Right ventricle myocardium inferior (tissue), 1 donor: ENCODE measurements at places on chromosomes 2 and 18.

GRCh38 chr2:53559302-53559966, 208.2 kb upstream of the CHAC2 start:
- DNase-seq: no peak

DNA sequence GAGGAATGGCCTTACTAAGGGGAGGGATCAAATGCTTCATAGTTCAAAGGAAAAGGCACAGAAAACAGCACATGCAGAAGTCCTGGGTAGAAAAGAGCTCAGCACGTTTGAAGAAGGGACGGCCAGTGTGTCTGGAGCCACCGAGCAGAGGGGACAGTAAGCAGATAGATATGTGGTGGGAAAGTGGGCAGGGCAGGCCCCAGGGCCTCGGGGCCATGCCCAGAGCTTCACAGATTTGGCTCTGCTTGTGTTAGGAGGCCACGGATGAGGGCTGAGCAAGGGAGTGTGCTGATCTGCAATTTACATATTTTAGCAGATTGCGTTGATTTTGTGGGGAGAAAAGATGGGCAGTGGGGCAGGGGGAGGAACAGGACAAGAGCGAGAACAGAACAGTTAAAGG, 343.1 kb downstream of the LPIN1 start:
- no peak for DNase-seq

- no peak for DNase-seq
Measured at GRCh38 chr2:8152392-8153257, 529.2 kb upstream of the ID2 start.

DNA sequence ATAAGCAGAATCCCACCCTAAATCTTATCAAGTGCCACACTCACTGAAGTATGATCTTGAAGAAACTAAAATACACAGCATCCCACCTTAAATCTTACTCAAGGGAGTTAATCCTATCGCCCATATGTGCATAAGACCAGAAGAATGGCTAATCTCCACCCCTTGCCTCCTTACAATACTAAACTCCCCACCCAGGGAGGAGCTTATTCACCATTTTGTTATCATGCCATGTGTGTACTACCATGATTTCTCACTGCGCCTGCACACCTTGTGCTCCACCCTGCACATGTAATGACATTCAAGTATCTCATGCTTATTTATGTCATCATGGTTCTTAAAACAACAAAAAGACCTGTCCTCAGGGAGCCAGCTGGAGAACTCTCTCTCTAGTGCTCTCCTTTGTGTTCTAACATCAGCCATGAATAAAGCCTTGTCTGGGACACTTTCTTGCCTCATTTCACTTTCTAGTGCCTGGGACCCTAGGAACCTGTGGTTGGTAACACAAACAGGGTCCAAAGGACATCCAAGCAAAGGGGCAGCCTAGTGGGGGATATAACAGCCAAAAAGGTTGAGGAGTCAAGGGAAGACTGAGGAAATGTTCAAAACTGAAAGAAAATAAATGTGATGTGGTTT, 87.4 kb downstream of the SLC66A3 start:
- no peak for DNase-seq

DNA sequence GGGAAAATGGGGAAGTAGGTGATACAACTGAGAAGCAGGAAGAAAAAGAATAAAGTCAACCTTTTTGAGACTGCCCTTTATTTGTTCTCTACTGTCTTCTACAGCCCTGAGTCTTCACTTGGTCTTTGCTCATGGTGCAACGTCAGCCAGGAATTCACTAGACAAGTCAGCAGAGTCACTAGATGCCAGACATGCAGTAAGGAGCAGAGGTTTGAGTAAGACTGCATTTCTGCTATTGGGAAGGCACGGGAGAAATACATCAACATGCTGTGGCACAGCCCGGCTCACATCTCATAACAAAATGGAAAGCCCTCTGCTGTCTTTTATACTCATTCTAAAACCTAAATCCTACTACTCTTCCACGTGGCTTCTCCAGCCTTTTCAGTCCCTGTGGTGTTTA, 67.1 kb downstream of the PRELID3A start:
- no peak for DNase-seq

DNA sequence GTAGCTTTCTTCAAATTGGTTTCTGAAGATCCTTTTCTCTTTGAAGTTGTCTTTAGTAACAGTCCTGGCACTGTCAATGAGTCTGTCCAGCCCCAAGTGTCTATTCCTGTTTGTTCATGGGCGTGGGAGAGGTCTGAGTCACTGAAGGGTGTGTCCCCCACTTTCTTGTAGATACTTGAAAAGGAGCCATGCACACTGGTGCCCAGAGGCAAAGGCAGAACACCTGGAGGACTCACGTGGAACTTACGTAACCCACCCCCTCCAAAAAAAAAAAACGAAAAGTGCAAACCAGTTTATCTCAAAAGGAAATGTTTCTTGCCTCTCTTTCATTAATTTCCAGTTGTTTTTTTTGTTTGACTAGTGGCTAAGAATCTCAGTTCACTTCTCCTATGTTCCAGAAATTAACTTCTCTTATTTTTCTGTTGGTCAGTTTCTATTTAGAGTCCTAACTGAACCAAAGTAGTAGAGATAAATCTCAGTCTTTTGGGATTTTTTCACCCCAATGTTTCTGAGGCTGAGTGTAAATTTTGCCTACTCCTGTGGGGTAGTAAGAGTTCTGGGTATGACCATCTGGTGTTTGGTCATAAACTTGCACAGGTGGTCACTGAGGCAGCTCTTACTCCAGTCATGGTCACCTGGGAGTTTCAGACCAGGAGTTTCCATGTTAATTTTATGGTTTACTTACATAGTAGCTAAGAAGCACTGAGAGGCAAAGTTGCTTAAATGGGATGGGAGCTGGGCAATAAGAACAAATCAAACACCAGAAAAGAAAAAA, 54.9 kb downstream of the DSC3 start:
- DNase-seq: no peak

GRCh38 chr2:232491139-232491780, 3.6 kb upstream of the ECEL1 start:
- peak; percentile 50 for DNase-seq

GRCh38 chr2:34936089-34936488, 1337.0 kb upstream of the FAM98A start:
- peak; percentile 50 for DNase-seq

DNA sequence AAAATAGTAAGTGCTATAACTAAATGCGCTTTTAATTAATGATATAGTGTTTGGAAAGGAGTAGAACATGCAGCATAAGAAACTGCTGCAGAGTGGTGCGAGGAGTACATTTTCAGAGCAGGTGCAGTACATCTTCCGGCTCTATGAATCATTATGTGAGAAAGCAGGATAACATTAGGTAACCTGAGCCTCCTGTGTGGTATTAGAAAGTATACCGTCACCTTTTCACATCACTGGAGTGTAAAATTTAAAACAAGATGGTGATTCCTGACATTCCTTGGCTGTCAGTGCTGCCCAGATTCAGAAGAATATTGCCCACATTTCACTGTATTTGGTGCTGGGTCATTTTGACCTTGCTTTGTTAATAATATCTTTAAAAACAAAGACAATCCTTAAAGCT, 7.8 kb upstream of the DYNC2LI1 start:
- DNase-seq: no peak

DNA sequence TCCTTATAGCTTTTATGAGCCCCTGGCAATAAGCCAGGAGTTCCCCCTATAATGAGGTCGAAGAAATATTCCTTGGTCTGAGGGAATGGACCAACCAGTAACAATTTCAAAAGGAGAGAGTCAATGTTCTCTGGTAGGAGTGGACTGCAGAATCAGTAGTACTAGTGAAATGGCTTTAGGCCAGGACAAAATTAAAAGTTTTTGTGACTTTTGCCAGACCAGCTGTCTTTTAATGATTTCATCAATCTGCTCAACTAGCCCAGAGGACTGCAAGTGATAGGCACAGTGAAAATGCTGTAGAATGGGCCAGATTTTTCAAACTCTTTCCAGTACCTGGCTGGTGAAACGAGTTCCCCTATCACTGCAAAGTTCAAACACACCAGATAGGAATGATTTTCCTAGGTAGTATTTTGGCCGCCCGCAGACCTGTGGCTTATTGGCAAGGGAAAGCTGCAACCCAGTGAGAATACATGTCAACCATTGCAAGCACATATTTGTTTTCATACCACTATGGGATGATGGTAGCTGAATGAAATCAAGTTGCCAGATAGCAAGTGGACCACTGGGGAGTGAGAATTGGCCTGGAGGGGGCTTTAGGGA, 45.5 kb downstream of the CERS6 start:
- DNase-seq: no peak

GRCh38 chr18:79491081-79491551, 95.4 kb downstream of the NFATC1 start:
- peak; percentile 55 for DNase-seq

- no peak for DNase-seq
Measured at GRCh38 chr2:111221701-111222100, 101.0 kb downstream of the BCL2L11 start.

- no peak for DNase-seq
Measured at GRCh38 chr2:64067326-64067725, 48.1 kb upstream of the VPS54 start.

DNA sequence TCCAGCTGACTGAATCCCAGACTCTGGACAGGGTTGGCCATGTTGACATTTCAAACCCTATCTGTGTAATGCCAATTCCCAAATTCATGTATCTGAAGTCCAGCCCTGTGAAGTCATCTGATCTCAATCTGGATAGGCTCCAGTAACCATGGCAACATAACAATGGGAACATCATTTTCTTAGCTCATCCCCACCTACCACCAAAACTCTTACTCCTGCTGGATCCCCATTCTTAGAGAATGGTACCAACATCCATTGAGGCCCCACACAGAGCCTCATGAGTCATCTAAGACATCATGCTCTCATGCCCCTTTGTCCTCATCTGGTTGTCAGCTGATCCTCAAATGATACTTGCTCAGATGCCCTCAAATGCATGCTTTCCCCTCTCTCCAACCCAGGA, 58.9 kb upstream of the TEX51 start:
- no peak for DNase-seq

DNA sequence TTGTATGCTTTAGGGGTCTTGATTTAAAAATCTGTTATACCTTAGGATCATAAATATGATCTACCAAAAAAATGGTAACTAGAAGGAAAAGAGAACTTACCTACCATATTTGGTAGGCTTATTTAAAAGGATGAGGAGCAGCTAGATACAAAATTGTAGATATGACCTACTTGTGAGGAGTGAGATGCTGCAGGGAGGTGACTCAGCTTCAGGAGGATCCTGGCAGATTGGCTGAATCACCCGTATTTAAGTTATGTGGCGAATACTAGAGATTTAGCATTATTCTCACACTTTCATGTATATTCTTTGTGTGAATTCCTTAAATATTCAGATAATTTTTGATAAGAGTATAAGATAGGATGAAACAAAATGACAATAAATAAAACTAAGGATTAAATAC, 657.3 kb upstream of the LINC00305 start:
- DNase-seq: no peak

DNA sequence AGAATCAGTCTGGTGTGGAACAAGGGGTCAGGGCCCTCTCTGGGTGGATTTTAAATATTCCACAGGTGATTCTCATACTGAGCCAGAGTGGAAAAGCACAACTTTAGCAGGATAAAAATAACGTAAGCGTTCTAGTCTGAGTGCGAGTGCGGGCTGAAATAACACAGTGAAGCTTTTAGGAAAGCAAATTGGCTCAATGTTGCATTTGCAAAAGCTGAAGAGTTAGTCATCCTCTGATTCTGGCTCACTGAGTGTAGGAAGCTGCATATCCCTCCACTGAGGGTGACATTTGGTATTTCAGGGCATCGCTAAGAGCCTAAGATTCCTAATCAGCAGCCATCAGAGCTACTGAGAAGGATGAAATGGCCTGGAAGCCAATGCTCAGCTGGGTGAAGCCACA, 134.7 kb downstream of the RIF1 start:
- no peak for DNase-seq

DNA sequence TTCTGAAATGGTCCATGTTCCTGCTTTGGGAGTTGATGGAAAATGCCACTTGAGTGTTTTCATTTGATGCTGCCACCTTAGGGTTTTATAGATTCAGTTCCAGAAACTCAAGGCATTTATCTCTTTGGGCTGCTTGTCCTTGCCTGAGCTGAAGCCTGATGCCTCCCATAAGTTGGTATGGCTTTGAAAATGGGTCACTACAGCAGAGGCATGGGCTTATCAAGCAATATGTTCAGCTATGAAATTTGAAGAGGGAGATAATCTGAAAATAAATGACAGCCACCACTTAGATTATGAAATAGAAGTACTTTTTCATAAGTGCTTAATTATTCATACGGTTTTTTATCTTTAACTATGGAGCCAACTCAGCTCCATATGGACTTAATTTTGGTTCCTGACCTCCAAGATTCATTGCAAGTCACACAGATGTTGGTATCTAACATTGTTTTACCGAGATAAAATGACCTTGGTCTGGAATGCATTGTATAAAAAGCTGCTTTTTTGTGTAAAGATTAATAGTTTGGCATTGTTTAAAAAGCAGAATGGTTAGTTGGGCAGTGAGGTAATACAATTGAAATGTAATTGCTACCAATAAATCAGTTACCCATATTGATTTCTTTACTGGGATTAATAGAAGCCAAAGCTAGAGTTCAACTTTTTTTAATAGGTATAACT, 4.5 kb downstream of the SLC14A1 start:
- DNase-seq: no peak

GRCh38 chr2:148812306-148812705, 62.7 kb upstream of the KIF5C start:
- DNase-seq: no peak

- DNase-seq: no peak
Measured at GRCh38 chr18:38174594-38174993, 609.0 kb upstream of the CELF4 start.
